ENCODE measurements at places on chromosomes 2 and 18. TPM values are rescaled to one million over a fixed set of nuclear protein-coding genes. Genes with fewer than 3 reads are reported as not detected.
A peak's percentile ranks its signal among the peaks of the same experiment; 100 is the strongest.

DNA sequence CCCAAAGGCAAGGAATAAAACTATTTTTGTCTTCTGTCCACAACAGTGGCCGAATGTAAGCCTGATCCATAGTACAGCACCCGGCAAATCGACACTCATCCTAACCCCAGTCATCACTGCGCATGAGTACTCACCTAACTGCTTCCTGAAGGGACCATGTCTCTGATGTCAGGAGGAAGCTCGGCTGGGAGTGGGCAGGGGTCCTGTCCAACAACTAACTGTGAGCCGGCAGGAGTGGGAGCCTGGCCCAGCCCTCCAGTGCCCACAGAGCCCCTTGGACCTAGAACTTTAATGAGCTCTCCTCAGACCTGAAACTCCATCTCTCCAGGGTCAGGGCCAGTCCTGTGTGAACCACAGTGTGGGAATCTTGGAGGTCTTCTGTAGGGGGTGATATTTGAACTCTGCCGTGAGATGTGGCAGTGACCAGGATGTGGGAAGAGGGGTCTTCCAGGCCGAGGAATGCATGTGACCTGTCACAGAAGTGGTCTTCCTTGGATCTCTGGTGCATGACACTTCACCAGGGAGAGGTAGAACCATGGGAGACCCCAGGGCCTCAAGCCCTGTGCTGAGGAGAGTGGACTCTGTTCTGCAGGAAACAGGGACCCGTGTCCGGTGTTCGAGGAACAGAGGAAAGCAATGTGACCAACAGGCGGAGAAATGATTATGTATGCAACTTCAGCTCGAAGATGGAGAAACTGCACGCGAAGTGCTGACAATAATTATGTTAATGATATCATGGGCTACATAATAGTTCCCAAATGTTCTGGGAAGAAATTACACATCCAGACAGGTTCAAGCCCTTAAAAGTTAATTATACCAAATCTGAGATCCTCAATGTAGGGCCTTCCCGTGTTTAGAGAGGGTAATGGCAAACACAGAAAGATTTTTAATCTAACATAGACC, 240.1 kb upstream of the HDAC4 start:
- no peaks in the 10 kb centered on the region for H3K4me1 ChIP-seq
- no peak overlapping the region for H3K4me3 ChIP-seq
- no peak for DNase-seq
- no peaks in the 10 kb centered on the region for H3K27me3 ChIP-seq

Gene DOK1
- total RNA-seq, result 19.8 TPM

DNA sequence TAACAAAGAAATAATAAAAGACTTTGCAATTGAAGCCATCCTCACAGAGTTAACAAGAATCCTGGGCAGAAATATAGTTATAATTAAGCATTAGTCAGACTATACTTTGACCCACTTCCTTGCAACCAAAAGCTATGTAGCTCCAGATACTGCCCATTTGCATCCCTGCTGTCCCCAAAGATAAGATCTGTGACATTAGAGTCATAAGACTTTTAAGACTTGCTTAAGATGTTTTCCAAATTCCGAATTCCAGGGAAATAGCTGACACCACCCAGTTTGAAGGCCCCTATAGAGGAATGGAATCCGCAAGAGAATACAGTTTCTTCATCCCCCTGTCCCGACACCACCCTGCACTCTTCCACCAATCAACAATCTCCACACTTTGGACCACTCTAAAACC, 69.5 kb upstream of the TLK1 start:
- no peaks in the 10 kb centered on the region for H3K4me1 ChIP-seq
- DNase-seq, result no peak
- no peak overlapping the region for H3K27ac ChIP-seq
- no peaks in the 10 kb centered on the region for H3K36me3 ChIP-seq
- no peaks in the 10 kb centered on the region for H3K27me3 ChIP-seq
- H3K4me3 ChIP-seq, result no peak overlapping the region

- peaks cover 76% of the 10 kb centered on the region for H3K36me3 ChIP-seq
- H3K27ac ChIP-seq, result peak overlapping the region; percentile 20
- no peak overlapping the region for H3K4me3 ChIP-seq
- H3K4me1 ChIP-seq, result peaks cover 7% of the 10 kb centered on the region
Observed at GRCh38 chr2:233441161-233442027, 87.1 kb downstream of the DGKD start.

DNA sequence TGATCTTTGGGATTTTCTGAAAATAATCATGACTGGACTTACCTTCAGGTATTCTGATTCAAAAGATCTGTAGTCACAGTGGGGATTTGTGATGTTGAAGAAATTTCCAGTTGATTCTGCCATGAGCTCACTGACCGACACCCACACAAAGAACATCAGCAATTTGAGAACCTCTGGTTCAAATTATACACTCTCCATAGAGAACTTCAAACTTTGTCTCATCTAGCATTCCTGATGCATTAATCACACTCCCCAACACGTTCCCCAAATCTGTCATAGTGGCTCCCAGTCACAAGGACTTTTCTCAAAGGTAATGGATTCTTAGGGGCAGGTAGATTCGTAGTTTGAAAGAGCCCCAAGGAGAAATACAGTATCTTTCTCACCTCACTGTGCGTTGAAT, 584.3 kb downstream of the FBXO15 start:
- H3K36me3 ChIP-seq, result no peaks in the 10 kb centered on the region
- H3K4me3 ChIP-seq, result no peak overlapping the region
- no peaks in the 10 kb centered on the region for H3K4me1 ChIP-seq
- H3K27me3 ChIP-seq, result no peaks in the 10 kb centered on the region
- no peak for DNase-seq
- H3K27ac ChIP-seq, result no peak overlapping the region

Gene IL36G
- not detected for total RNA-seq

Gene RTP5
- 0.44 TPM for total RNA-seq

Gene OR6B2
- not detected for total RNA-seq

Gene CYTIP
- total RNA-seq, result 454 TPM

GRCh38 chr2:96431319-96431718, 73.8 kb downstream of the NEURL3 start:
- H3K4me3 ChIP-seq, result no peak overlapping the region
- no peak overlapping the region for H3K27ac ChIP-seq
- peaks cover 14% of the 10 kb centered on the region for H3K27me3 ChIP-seq
- no peak for DNase-seq
- no peaks in the 10 kb centered on the region for H3K36me3 ChIP-seq

Gene STON1
- total RNA-seq, result 3.4 TPM
